Chondrocyte (in vitro differentiated cells): ENCODE measurements at places on chromosomes 6 and 20. TPM values are rescaled to one million over a fixed set of nuclear protein-coding genes. Genes with fewer than 3 reads are reported as not detected.

DNA sequence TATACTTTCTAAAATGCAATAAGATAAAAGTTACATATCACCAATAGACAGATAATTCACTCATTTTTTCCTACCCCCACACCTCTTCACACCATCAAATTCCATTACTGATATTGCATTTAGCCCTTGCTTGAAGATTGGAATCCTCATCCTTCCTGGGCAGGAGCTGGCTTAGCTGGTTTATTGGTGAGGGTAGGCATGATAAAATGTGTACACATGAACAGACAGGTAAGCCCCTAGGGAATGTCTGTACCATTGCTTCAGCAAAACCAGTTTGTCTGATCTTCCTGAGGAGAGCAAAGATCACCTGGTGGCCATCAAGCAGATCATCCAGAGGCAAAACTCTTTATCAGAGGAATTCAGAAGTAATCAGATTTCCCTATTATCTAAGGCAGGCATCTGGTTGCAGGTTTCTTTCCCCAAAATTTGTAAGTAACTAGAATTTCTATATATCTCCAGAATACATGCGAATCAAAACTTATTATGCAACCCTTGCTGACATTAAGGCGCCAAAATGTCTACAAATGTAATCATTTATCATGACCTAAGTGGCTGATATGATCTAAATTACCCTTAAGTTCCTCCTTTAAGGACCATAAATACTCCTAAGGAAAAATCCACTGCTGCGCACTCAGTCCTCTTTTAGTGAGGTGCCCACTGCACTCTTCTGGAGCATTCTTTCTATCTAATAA lies 6.6 kb upstream of the FABP7 start:
- peaks cover 24% of the 10 kb centered on the region for H3K27me3 ChIP-seq
- no peaks in the 10 kb centered on the region for H3K36me3 ChIP-seq
- H3K27ac ChIP-seq, result no peak overlapping the region
- no peak for DNase-seq
- no peak overlapping the region for H3K4me3 ChIP-seq

DNA sequence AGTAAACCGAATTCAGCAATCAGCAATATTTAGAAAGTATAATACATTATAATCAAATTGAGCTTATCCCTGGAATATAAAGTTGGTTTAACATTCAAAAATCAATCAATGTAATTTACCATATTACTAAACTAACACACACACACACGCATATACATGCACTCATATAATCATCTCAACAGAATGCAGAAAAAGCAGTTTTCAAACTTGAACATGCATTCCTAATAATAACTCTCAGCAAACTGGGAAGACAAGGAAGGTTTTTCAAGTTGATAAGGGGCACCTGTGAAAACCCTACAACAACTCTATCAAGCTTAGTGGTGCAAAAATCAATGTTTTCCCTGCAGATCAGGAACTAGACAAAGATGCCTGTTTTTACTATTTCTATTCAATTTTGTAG lies 4.7 kb downstream of the SIRPB2 start:
- no peak overlapping the region for H3K4me3 ChIP-seq

- H3K4me3 ChIP-seq, result no peak overlapping the region
- peaks cover 23% of the 10 kb centered on the region for H3K27me3 ChIP-seq
- H3K4me1 ChIP-seq, result no peaks in the 10 kb centered on the region
- no peak overlapping the region for H3K27ac ChIP-seq
Observed at GRCh38 chr20:38798266-38798665, 7.2 kb upstream of the PPP1R16B start.

DNA sequence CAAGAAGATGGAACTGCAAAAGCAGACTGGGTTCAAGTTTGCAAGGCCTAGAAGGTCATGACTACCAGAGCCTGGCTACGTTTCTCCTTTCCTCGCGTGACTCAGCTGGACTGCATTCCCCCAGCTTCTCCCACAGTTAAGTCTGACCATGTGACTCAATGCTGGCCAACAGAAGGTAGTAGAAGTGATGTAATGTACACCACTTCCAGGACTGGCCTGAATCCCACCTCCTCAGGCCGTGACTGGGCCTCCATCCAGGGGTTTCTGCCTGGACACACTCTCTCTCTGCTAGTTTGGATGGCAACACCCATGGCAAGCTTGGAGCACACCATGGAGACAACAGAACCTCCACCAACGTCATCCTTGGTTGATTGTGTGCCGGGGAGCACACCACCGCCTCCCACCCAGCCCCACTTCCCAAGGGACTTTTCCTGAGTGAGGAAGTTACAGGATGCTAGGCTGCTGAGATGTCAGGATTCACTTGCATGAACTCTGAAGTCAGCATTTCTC lies 112.0 kb upstream of the CDYL start:
- H3K27me3 ChIP-seq, result no peaks in the 10 kb centered on the region
- DNase-seq, result no peak
- peaks cover 6% of the 10 kb centered on the region for H3K4me1 ChIP-seq

CST3 gene
- 452 to 487 TPM (median 481 TPM) in 3 replicates for total RNA-seq

DNA sequence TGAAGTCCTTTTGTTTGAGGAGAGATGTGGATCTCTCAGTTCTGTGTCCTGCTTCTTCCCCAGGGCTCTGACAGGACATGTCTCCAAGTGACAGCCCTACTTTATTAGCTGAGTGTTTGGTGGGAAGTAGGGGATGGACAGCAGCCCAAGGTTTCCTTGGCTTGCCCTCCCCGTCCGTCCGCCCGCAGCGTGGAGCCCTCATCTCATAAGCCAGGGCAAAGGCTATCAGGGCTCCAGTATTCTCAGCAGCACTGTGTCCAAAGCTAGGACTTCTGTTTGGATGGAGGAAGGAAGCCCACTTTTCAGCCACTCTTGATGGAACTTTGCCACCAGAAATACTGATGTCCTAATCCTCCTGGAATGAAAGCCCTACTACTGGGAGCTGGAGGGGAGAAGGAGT lies 13.6 kb downstream of the CDC5L start:
- no peaks in the 10 kb centered on the region for H3K27me3 ChIP-seq
- no peak overlapping the region for H3K4me3 ChIP-seq
- H3K27ac ChIP-seq, result no peak overlapping the region
- no peak for DNase-seq
- peaks cover 3% of the 10 kb centered on the region for H3K4me1 ChIP-seq

DNA sequence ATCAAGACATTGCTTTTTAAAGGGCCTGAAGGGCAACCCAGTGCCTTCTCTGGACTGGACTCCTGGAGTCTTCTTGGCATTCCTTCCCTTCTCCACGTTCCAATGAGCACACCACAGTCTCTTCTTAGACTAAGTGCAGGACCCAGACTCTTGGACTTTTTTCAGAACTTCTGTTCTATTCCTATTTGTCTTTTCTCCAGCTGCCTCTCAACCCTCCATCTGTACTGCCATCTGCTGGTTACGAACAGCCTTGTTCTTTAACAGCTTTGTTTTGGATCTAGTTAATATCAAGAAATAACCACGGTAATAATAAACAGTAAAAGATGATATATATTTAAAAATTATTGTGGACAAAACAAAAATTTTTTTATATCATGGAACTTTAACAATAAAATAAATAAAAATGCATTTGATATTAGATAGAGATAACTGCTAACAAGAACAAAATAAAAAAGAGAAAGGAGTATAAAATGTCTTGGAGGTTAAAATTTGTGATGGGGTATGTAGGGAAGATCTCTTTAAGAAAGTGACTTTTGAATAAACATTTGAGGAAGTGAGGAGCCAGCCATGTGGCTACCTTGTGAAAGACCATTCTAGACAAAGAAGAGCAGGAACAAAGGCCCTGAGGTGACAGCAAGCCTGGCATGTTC lies 105.1 kb upstream of the HCRTR2 start:
- no peak for DNase-seq
- H3K36me3 ChIP-seq, result peaks cover 3% of the 10 kb centered on the region
- H3K27me3 ChIP-seq, result peaks cover 15% of the 10 kb centered on the region
- H3K27ac ChIP-seq, result no peak overlapping the region

OR12D2 gene
- total RNA-seq, result not detected in 3 replicates

GRCh38 chr6:31725502-31726350 lies 2.6 kb downstream of the MPIG6B start:
- peaks cover 16% of the 10 kb centered on the region for H3K4me1 ChIP-seq
- no peak overlapping the region for H3K27ac ChIP-seq
- H3K27me3 ChIP-seq, result no peaks in the 10 kb centered on the region
- no peak overlapping the region for H3K4me3 ChIP-seq
- no peak for DNase-seq

NKX2-2 gene
- not detected in 3 replicates for total RNA-seq

OR2J3 gene
- total RNA-seq, result not detected in 3 replicates

DNA sequence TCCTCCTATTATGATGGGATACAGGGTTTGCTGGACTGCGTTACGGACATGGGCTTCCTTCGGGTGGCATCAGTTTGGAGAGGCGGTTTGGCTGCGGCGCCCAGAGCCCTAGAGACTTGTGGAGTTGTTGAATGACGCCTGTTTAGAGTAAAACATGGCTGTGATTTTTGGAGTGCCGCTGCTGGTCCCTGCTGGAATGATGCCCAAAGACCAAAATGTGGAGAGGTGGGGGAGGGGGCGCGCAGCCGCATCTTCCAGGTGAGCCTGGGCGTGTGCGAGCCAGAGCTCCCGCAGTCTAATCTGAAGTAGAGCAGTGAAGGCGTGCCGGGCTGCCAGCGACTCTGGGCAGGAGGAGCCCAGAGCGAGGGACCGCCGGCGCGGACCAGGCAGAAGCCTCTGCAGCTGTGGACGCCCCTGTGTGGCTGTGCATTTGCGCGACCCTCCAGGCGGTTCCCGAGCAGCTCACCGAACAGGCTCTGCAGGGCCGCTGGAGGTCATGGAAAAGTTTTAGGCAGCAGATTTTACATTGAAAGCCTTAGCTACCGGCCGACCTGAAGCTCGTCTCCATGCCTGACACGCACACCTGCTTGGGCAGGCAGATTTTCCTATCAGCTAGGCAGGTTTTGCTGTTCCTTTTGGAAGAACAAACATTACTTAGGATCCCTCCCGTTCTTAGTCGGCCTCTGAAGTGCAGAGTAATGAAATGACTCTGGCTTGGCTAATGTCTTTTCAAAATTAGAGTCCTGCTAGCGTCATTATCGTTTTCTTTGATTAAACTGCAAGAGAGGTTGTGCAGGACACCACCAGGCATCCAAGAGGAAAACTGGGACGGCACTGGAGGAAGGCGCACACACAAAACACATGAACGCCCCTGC lies 298.2 kb downstream of the PHACTR1 start:
- H3K36me3 ChIP-seq, result no peaks in the 10 kb centered on the region
- no peak overlapping the region for H3K27ac ChIP-seq
- H3K4me1 ChIP-seq, result peaks cover 17% of the 10 kb centered on the region
- H3K27me3 ChIP-seq, result peaks cover 63% of the 10 kb centered on the region

- H3K27ac ChIP-seq, result peak overlapping the region; percentile 81
- H3K36me3 ChIP-seq, result no peaks in the 10 kb centered on the region
- no peaks in the 10 kb centered on the region for H3K27me3 ChIP-seq
- DNase-seq, result no peak
- peaks cover 40% of the 10 kb centered on the region for H3K4me1 ChIP-seq
- H3K4me3 ChIP-seq, result no peak overlapping the region
Observed at GRCh38 chr6:13355999-13356785, 27.9 kb upstream of the TBC1D7 start.

DNA sequence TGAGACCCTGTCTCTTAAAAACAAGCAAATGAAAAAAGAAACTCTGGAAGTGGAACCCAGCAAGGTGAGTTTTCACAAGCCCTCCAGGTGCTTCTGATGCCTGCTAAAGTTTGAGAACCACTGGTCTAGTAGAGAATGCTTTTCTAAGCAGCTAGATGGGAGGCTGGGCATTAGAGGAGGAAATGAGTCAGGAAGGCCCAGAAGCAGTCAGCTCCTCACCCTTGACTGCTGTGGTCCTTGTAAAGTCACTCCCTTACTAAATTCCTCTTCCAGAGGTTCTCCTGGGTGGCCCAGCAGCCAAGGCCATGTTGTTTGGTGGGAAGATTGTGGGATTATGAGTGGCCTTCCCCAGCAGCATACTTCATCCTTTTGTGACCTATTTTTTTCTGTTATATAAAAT lies 52.0 kb upstream of the FYN start:
- H3K27ac ChIP-seq, result no peak overlapping the region
- H3K36me3 ChIP-seq, result no peaks in the 10 kb centered on the region

COL10A1 gene
- total RNA-seq, result 0.10 to 0.21 TPM in 2 of 3 replicates, not detected in the other
